SK-N-SH (cell line): ENCODE measurements at places on chromosomes 7 and 10. TPM values are rescaled to one million over a fixed set of nuclear protein-coding genes. Genes with fewer than 3 reads are reported as not detected.

Gene SEMA3D
- 30.1 and 48.7 TPM in 2 replicates for polyA plus RNA-seq

Gene CHAT
- 0.08 TPM in 1 of 2 replicates, not detected in the other for polyA plus RNA-seq

Gene MLXIPL
- polyA plus RNA-seq: 0.21 and 0.32 TPM in 2 replicates

Gene LRGUK
- 1.5 TPM in 2 replicates for polyA plus RNA-seq

Gene MOGAT3
- polyA plus RNA-seq: not detected in 2 replicates
